ENCODE measurements at places on chromosomes 1 and 21.

- DNase-seq = no peak
These were observed 2.9 kb downstream of the RGS2 start for GRCh38 chr1:192811594-192812239.

DNA sequence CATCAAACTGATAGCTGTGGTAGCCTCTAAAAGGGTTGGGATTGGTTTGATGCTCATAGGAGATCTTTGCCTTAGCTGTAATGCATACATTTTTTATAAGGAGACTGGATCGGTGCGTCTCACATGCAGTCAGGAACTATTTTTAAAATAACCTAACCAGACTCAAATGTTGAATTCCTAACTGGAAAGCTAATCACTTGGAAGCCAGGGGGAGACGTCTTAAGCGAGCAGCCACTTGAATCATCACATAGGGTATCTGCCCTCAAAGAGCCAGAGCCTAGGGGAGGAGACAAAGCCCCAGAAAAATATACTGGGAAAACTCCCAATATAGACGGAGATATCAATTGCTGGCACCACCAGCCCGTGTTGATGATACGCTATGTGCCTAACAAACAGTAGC is 61.7 kb upstream of the PUM1 start:
- DNase-seq = no peak

- DNase-seq = no peak
These were observed 63.6 kb downstream of the NIBAN1 start for GRCh38 chr1:184910691-184911091.

DNA sequence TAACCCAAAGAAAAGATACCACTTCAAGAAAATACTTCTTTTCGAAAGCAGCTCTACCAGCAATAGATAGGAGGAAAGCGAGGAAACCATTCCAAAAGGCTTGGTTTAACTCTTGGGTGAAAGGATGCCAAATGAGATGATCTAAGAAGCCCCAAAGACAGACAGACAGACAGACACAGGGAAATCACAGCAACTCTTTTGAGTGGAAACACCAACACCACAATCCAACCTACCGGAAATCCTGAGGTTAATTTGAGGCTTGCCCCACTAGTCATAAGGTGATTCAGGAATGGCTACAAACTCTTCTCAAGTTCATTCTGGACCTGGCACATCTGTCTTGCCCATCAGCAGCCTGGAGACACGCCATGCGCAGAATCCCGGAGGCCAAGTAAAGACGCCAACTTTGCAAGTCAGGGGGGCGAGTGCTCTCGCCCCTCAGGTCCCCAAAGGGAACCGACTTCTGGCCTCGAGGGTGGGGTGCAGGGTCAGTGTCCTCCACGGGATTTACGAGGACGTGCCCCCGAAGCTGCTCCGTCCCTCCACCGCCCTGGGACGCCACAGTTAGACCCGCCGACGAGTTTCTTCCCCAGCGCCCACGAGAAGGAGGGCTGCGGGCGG is 778 bp downstream of the EVI5 start:
- DNase-seq = no peak

DNA sequence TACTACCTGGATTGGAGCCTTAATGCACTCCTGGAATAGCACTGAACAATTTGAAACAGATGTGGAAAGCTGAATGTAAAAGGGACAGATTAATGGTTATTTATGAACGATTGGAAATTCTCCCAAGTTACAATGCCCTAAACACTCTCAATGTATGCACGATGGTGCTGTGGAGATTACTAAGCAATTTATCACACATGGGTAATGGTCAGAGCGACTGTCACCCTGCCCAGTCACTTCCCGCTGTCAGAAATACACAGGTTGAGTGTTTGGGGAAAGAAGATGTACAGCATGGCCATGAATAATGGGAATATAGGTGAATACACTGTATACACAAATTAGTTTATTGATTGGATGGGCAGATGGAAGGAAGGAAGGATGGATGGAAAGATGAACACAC is 342.4 kb downstream of the VAV3 start:
- DNase-seq = no peak

- DNase-seq = no peak
These were observed 16.0 kb downstream of the QSOX1 start for GRCh38 chr1:180170546-180171151.

GRCh38 chr1:115437196-115437595 is 99.1 kb upstream of the NGF start:
- no peak for DNase-seq

GRCh38 chr21:35204125-35204524 is 155.0 kb upstream of the RUNX1 start:
- no peak for DNase-seq

- DNase-seq = no peak
These were observed 2164.2 kb downstream of the NCAM2 start for GRCh38 chr21:23162198-23162946.

GRCh38 chr1:27504588-27505419 is 14.8 kb upstream of the WASF2 start:
- DNase-seq = no peak

- DNase-seq = no peak
These were observed 21.6 kb upstream of the MAGOH start for GRCh38 chr1:53259932-53260331.

DNA sequence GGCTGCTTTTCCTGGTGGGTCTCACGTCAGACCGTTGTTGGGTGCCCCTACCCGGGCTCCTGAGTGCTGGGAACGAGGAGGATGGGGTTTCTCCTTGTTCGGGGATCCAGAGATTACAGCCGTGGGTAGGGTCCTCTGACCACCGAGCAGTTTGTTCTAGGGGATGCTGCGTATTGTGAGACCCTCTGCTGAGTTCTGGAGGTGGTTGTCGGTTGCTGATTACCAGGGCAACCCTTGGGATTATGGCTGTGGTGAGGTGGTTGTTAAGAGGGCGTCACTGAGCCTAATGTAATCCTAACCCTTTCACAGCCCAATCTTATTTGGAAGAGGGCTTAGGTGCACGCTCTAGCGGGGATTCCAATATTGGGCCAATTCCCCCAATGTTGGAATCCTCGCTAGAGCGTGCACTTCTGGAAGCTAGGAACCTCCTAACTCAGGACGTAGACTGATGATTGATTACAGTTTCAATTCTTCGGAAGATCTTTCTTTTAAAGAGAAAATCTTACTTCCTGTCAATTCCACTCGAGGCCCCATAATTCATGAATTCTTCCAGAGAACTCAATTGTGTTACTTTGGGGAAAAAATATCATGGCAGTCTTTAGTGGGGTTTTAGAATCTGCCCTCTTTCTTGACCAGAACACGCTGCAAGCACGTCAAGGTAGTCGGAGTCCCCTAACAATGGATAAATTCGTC is 483 bp downstream of the TCEANC2 start:
- DNase-seq = no peak
